ENCODE measurements at places on chromosomes 11 and 22.

DNA sequence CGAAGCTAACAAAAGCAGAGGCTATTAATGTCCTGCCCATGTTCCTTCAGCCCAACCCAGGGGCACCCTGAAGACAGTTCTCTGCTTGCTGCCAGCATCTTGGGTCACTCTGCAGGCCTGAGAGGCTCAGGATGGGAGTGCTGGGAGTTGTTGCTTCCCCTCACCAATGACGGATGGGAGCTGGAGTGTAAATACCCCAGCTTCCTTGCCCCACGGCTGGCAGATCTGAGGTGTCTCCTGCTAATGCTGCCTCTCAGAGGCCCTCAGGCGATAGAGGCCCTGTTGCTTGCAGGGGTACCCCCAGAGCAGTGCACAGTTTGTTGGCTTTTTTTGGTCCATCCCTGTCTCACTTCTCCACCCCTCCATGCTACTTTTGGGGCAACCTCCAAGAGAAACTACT is 32.9 kb downstream of the IFT27 start:
- no peak for DNase-seq

- DNase-seq, result no peak
These were observed 2.9 kb upstream of the NXPE4 start for GRCh38 chr11:114598461-114598860.

- DNase-seq, result no peak
These were observed 774 bp upstream of the E2F8 start for GRCh38 chr11:19241260-19242178.

GRCh38 chr11:12666915-12667314 is 7.3 kb upstream of the TEAD1 start:
- DNase-seq, result no peak

DNA sequence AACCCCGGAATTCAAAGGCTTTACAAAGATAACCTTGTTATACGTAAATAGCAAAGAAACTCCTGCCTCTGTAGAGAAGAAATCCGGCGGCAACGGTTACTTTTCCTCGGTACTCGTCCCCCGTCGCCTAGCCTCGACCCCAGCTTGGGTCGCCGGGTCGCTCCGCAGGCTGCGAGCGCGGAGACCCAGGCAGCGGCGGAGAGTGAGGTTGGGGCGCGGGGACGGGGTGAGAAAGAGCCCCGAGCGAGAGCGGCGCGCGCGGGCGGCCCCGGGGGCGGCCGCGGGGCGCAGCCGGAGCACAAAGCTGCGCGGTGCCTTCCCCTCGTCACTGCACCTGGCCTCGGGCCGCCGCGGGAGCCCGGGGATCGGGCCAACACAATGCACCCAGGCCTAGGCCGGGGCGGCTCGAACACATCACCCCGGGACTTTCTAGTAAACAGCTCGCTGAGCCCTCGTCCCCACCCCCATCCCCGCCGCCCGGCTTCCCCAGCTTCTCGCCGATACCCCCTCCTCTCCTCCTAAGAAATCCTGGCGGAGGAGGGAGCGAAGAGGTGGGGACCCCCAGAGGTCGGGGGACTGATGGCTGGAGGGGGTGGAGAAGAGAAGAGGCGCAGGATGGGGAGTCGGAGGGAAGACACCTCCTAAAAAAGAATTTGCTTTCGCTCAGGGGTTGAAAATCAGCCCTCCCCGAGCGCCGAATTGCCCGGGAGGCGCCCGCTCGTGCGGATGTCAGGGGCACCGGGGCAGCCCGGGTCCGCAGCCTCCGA is 845 bp downstream of the MPPED2 start:
- DNase-seq, result peak; percentile 18

- peak; percentile 66 for DNase-seq
These were observed 17.5 kb downstream of the EMSY start for GRCh38 chr11:76462317-76462716.

- DNase-seq, result no peak
These were observed 88.9 kb upstream of the DDI1 start for GRCh38 chr11:103947546-103947919.

DNA sequence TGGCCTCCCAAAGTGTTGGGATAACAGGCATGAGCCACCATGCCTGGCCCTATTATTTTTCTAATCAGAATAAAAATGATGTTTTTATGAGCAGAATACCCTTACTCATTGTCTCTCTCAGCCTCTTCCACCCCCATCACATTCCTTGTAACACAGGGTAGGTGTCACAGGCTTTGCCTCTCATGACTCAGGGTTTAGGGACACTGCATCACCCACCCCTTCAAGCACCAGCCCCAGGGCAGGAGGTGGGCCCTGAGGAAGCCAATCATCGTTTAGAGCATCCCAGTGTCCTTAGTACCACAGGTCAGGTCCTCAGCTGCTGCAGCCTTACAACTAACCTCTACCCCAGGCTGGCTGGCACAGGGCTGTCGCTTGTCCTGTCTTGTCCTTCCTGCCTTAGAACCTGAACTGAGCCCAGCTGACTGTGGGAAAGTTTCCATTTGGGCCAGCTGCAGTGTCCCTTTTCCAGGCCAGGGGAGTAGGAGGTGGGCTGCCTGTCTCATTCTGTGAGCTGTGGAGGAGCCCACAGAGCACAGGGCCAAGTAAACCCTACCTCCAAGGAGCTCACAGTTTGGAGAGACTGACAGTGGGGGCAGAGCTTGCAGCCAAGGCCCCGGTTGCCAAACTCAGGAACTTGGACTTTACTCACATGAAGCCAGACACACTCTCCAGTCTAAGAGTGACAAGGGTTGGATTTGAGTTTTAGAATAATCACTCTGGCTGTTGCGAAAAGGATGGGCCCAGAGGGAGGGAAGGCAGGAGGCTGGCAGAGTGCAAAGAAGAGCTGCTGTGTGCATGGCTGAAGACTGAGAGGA is 19.5 kb upstream of the UVRAG start:
- DNase-seq, result no peak

Measured in D721Med (cell line).